ENCODE measurements at places on chromosomes 4 and X.

GRCh38 chr4:118749347-118749988 lies 64.3 kb downstream of the METTL14 start:
- no peak for DNase-seq

DNA sequence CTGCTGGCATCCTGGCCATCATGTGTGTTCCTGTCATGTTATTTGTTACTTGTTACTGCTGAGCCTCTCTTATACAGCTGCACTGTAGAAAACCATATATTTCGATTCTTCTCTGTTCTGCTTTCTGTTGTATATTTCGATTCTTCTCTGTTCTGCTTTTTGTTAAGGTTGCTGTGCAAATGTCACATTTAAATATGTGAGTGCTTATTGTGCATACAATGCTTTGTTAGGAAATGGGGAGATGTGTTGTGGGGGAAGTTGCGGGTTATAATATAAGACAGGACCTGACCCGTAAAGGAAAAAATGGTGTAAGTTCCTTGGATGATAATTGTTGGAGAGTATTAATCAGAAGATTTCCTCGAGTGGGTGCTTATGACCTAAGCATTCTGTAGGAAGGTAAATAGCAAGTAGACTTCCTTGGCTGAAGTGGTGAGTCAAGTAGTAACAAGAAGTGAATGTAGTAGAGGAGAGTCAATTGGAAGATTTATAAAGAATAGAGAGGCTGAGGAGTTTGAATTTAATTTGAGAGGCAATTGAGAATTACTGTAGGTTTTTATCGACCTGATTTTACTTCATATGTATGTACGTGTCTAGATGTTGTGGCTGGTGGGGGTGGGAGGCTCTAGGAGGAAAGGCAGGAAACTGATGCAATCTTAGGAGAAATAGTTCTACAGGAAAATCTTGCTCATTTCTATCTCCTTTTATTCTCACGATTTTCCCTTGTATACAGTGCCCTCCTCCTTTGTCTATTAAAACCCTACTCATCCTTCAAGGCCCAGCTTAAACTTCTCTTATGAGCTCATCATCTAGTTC lies 8.5 kb downstream of the OGT start:
- no peak for DNase-seq

- DNase-seq: no peak
Measured at GRCh38 chr4:175469514-175469913, 342.6 kb downstream of the GPM6A start.

DNA sequence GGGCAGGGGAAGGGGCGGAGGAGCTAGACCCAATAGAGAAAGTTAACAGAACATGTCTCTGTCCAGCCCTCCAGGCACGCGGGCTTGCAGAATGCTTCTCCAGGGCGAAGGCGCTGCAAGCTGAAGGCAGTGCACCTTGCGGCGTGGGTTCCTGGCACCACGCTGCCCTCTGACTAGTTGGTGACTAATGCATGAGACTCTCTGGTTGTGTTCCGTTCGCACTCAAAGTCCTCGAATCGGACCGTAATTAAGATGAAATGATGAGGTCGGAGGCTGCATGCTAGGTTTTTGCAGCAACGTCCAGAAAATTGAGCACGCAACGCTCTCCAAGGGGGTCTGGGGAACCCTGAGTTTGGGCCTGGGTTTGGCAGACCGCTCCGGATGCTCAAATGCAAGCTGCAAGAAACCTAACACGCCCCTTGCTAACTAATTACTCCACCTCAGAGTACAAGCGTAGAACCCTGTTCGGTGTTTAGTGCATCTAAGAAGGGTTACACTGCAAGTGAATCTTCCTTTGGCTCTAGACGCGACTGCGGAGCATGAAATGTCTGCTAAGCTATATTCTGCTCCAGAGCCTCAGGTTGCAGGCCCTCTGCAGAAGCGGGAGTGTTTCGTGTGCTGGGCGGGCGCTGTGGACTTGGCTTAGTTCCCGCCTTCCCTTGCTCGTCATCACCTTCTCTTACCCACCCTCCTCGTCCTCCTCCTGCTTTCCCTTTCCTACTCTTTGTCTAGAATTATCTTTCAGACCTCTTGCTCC lies 57.1 kb upstream of the NKAP start:
- no peak for DNase-seq

Data from activated CD4-positive, alpha-beta T cell treated with anti-CD3 and anti-CD28 coated beads, Interleukin-2, amount 10 ng/mL, durations not matched to agents 7 days and 5 days (primary cell).